Fibroblast of skin of right biceps (primary cell): ENCODE measurements at places on chromosomes 12 and 14.

DNA sequence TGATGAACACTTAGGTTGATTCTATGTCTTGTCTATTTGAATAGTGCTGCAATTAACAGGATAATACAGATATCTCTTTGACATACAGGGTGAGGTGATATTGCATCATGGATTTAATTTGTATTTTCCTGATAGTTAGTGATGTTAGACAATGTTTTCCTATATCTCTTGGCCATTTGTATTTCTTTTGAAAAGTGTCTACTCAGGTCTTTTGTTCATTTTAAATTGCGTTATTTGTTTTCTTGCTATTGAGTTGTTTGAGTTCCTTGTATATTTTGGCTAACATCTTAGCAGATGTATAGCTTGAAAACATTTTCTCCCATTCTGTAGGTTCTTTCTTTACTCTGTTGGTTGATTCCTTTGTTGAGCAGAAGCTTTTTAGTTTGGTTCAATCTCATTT, 460.6 kb downstream of the CCDC91 start:
- no peak for DNase-seq

- DNase-seq = peak; percentile 78
Observed at GRCh38 chr12:11633968-11634367, 15.5 kb upstream of the ETV6 start.

- no peak for DNase-seq
Observed at GRCh38 chr14:65346895-65347294, 65.6 kb upstream of the FUT8 start.

- DNase-seq = no peak
Observed at GRCh38 chr12:20269337-20270067, 98.8 kb upstream of the PDE3A start.

DNA sequence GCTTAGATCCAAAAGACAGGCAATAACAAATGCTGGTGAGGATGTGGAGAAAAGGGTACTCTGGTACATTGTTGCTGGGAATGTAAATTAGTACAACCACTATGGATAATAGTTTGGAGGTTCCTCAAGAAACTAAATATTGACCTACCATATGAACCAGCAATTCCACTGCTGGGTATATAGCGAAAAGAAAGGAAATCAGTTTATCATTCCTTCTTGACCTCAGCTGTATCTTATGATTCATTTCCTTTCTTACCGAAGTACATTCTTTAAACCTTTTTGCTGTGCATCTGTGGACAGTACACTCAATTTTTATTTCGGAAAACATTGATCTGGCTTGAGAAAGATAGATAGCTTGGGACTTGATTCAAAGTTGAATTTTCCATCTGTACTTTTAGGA, 183.2 kb upstream of the LRFN5 start:
- peak; percentile 1 for DNase-seq

DNA sequence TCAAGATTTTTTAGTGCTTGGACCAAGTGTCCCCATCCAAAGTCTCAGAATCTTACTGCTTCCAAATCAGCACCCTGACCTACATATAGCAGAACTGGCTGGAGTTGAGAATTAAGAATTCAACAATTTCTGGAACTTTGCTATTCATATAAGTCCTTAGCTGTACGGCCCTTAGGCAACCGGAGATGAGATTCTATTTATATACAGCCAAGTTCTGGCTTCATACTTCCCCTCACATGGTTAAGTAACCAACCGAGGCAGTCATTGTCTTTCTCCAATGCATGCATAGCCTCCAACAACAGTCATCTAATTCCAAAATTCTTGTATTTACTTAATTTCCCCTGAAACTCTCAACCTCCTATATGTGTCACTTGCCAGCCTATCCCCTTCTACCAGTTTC, 76.6 kb downstream of the SINHCAF start:
- no peak for DNase-seq

GRCh38 chr12:120797677-120798642, 72.3 kb downstream of the ACADS start:
- DNase-seq = no peak

DNA sequence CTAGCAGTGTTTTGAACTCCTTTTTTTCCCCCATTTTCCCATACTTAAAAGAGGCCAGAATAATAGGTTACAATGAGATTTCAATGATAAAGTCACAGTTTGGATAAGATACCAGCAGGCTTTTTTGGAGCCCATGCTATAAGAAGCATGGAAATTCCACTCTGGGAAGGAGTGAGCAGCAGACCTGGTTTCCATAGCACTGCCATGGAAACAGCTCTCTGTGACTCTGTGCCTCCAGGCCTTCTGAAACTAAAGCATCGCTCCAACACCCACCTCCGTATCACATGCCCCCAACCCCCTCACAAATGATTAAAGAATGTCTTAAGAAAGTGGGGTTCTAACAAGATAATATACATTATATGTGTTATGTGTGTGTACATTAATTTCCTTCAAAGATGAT, 165.0 kb downstream of the GRIN2B start:
- no peak for DNase-seq

- DNase-seq = peak; percentile 42
Observed at GRCh38 chr12:8914716-8915526, 612 bp downstream of the PHC1 start.

GRCh38 chr12:82757656-82758055, 71.0 kb downstream of the TMTC2 start:
- DNase-seq = no peak

DNA sequence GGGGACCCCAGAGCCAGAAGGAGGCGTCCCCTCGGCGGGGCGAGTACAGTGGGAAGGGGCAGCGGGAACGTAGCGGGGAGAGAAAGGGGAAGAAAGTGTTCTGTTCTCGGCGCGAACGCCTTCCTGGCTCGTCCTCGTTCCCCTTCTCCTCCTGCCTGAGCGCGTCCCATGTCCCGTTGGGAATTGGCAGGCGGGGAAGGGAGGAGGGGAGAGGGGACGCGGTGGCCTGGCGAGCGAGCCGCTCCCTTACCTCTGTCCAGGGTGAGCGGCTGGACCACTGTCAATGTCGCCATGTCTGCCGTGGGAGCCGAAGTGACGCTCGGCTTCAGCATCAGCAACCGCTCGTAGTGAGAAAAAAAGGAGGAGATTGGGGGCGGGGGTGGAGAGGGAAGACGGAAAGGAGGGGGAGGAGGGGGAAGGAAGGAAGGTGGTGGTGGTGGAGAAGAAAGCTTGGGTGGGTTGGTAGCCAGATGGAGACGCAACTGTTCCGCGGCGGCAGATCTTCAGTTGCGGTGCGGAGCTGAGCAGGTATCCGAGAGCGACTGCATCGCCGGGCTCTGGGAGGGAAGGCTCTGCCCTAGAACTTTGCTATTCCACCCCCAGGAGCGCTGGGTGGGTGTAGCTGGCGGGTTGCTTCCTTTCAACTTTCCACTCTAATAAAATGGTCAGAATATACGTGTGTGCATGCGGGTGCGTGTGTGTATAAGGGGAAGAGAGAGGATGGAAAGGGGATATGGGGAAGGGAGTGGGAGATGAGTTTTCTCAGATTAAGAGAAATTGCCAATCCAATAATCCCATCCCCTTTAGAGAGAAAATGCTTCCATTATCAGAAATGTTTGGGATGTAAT, at the start of gene LIN7A:
LIN7A (minus strand) TSS at position 544 of the 848 bp plus-strand sequence; CDS start at position 332, 212 bp downstream.
- peak; percentile 59 for DNase-seq

GRCh38 chr12:54585243-54585642, 3.2 kb downstream of the PPP1R1A start:
- no peak for DNase-seq

GRCh38 chr12:21677622-21678277, 20.1 kb upstream of the LDHB start:
- DNase-seq = peak; percentile 16

DNA sequence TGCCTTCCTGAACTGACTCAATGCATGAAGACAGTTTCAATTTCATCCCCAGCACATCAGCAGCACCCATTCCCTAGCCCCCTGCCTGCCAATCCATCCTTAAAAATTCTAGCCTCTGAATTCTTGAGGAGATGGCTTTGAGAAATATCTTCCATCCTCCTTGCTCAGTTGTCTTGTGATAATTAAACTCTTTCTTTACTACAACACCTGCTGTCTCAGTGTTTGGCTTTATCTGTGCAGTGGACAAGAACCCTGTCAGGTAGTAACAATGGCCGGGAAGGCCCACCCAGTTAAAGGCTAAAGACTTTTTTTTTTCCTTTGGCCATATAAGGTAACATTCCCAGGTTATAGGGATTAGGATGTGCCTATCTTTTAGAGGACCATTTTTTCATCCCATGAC, 114.4 kb upstream of the NAP1L1 start:
- no peak for DNase-seq

DNA sequence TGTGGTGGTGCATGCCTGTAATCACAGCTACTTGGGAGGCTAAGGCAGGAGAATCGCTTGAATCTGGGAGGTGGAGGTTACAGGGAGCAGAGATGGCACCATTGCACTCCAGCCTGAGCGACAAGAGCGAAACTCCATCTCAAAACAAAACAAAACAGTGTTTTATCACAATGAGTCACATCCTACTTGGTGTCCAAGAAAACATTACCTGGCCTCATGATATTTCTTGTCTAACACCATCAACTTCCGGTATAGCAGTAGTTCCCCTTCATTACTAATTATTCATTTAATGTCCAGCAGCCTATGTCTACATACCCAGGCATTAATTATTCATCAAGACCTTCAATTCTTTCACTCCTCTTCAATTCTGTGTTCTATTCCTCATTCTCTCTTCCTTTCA, 115.5 kb downstream of the CCDC59 start:
- DNase-seq = no peak

- no peak for DNase-seq
Observed at GRCh38 chr12:53795927-53796326, 44.1 kb upstream of the CISTR start.

- peak; percentile 41 for DNase-seq
Observed at GRCh38 chr12:106919910-106920544, 35.7 kb upstream of the TMEM263 start.

- DNase-seq = no peak
Observed at GRCh38 chr12:46676396-46676795, 149.4 kb downstream of the SLC38A4 start.

DNA sequence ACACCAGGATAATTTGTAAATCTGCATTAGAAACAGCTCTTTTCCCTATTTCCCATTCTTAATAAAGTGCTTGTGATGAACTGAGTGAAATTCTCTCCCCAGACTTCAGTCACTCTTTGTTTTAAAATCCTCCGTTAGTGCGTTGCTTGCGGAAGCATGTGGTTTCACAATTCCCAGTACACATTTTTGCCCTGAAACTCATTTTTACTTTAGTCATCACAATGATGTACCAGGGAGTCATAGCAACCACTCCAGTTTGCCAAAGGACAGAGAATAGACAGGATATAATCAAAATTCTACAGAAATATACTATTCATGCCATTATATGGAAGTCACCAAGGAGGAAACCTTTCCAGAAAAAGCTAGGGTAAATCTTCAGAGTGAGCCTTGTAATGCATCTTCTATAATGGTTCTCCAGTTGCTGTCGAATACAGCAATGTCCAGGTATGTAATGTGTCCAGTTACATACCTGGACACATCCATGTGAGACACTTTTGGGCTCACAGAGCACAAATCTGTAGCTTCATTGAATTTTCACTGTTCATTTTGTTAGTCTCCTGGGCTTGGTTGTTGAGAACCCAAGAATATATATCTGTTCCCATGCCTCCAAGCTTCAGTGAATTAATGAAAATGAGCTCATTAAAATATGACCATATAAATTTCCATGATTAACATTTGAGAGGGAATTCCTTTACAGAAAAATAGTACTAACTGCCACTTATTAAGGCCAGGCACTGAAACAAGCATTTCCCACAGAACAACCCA, 57.8 kb downstream of the GPR135 start:
- peak; percentile 96 for DNase-seq

DNA sequence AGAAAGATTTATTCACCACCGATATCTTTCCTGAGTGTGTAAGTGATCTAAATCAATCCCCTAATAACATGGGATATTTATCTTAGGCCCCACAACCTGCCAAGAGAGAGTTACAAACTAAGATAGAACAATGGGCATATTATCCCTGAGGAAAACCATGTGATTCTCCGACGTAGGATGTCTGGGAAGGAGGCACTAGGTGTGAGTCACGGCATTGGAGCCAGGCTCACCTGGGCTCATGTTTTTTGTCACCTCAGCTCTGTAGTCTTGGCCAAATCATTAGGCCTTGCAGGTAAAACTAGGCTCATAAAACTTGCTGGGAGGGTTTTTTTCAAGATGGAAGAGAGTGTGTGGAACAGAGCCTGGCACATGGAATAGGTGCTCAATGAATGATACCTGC, 129.7 kb upstream of the PLEKHG7 start:
- DNase-seq = no peak

DNA sequence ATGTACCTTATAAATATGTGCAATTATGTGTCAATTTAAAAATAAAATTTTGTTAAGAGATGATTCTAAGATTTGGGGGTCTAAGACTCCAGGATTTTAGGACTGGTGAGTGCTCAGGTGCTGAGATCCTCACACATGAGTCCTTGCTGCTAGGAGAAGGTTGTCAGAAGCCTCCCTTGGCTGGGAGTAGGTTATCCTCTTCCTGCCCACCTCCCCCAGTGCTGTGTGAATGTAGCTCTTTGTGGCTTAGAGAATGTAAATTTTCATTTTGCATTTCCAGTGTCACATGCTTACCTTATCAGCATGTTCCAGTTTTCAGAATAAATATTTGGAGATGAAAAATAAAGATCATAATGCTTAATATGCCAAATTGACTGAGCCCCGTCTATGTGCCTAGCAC, 114.2 kb upstream of the MDM1 start:
- no peak for DNase-seq
